ENCODE measurements at places on chromosomes 12 and 14.

DNA sequence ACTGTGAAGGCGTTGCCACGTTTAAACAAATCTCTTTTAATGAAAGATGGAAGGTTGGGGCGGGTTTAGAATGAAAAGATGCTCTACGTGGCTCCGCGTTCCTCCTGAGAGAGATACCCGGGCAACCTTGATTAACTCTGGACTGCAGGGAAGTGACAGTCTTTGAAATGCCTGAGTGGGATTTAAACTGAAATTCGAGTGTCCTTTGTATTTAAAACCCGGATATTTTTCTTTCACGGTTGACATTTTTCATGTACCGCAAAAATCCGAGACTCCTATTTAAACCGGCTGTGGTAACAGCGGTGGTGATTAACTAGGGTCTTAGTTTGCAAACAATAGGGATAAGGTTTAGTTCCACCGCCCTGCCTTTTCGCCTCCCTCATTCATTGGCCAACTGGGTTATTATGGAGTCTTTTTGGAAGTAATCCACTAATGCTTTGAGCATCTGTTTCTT, 707 bp downstream of the G2E3 start:
- DNase-seq: peak; percentile 53

DNA sequence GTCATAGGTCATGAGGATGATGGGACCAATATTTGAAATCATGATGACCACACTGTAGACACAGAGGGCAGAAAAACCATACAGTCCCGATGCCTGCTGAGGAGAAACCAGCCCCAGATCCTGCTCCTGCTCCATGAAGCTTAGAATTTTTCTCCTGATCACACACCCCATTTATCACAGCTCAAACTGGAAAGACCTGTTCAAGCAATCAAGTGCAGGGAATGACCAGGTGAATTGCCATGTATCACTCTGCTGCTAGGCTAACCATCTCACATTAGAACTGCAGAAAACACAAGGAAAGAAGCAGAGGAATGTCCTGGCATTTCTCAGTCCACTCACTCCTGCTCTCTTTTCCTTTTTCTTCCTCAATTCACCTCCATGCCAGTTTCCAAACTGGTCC, 18.1 kb downstream of the MANSC1 start:
- no peak for DNase-seq

DNA sequence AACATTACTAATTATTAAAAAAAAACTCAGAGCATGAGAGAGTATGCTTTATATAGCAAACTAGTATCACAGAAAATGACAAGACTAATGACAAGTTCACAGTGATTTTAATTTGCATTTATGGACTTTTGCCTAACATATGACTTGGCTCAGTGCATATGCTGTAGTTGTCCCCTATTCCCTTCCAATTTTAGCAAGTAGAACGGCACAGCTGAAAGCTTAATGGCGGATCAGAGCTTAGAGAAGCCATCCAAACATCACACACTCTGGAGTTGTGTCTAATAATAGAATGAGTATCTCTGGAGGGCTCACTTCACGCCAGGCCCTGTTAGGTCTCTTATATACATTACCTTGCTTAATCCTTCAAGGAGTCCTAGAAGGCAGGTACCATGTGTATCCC, 13.3 kb downstream of the CNIH1 start:
- DNase-seq: peak; percentile 38

- no peak for DNase-seq
Observed at GRCh38 chr12:44357494-44357893, 518.6 kb downstream of the NELL2 start.

GRCh38 chr14:54509546-54510501, at the start of gene CGRRF1:
CGRRF1 (plus strand) TSS chr14:54509906; CDS start chr14:54509960, 54 bp downstream.
- peak; percentile 99 for DNase-seq

DNA sequence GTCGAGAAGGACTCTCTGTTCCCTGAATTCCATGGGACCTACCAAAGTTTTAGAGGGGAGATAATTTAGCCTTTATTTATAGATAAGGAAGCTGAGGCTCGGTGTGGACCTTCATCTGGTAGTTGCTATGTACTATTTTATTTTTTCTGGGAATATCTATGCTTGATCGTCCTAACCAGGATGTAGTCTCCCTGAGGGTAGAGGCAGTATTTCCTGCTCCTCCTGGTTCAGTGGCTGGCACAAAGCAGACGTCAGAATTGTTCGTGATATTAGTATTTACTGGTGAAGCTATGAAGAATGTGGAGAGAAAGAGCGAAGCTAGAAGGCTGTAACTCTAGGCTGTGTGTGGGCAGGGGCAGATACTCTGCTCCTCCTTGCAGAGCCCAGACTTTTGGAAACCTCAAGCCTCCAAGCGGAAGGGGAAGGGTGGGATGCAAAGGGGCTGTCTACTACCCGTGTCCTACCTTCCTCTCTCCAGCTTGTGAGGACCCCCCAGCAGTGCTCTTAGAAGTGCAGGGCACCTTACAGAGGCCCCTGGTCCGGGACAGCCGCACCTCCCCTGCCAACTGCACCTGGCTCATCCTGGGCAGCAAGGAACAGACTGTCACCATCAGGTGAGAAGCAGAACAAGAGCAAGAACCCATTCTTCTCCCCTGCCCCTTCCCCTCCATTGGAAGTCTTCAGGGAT, 1.4 kb downstream of the LRP10 start:
- DNase-seq: no peak

GRCh38 chr14:90999299-90999698, 61.1 kb downstream of the RPS6KA5 start:
- DNase-seq: no peak

DNA sequence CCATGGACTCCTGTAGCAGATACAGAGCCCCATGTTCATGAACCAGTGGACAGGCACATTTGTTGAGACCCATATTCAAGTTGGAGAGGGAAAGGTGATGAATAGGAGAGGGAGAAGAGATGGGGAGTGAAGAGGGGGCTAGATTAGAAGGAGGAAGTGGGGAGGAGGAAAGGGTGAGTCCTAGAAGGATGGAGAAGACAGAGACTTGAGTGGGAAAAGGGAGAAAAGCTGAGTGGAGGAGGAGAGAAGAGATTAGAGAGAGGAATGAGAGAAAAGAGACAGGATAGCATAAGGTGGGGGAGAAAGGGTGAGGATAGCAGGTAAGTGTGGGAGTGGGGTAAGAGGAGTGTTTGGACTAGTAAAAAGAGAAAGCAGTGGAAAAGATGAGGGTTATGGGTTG, 4.9 kb upstream of the ASIC1 start:
- DNase-seq: no peak

GRCh38 chr14:24292118-24292807, 7.3 kb downstream of the DHRS1 start:
- DNase-seq: no peak

- peak; percentile 78 for DNase-seq
Observed at GRCh38 chr12:12837025-12837812, 24.1 kb downstream of the DDX47 start.

GRCh38 chr14:22836301-22837113, at the start of gene MMP14:
MMP14 (plus strand) TSS chr14:22836585; CDS start chr14:22836818, 233 bp downstream.
- DNase-seq: peak; percentile 93

GRCh38 chr14:35366056-35366451, 38.5 kb downstream of the NFKBIA start:
- peak; percentile 80 for DNase-seq

- DNase-seq: peak; percentile 82
Observed at GRCh38 chr14:23327947-23328744, 6.9 kb downstream of the PABPN1 start.

DNA sequence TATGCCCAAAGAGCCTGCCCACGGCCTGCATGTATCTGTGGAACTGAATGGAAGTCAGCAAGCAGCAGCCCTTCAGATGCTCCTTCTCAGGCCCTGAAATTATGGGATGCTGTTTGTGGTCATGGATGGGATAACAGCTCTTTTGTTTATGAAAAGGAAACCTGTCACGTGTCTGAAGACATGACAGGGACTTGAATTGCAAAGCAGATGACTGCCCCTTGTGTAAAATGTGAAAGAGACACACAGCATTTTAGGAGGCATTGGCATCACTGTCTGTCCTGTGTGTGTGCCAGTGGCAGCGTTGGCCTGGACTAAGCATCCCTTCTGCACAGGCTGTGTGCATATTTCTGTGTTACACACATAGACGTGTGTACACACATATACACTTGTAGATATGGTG, 192.1 kb downstream of the VRK1 start:
- no peak for DNase-seq

DNA sequence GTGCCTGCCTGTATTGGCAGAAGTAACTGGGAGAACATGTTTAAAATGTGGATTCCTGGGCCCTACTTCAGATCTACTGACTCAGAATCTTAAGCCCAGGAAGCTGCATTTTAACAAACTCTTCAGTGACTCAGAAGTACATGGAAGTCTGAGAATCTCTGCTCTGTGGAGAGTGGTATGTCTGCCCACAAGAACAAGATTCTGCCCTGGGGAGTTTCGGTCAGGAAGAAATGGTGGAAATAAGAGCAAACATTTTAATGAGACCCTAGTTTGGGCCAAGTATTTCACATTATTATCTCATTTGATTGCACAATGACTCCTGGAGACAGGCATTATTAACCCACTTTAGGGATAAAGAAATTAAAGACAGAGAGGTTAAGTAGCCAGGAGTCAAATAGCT, 8.2 kb downstream of the ALDH1L2 start:
- DNase-seq: no peak

DNA sequence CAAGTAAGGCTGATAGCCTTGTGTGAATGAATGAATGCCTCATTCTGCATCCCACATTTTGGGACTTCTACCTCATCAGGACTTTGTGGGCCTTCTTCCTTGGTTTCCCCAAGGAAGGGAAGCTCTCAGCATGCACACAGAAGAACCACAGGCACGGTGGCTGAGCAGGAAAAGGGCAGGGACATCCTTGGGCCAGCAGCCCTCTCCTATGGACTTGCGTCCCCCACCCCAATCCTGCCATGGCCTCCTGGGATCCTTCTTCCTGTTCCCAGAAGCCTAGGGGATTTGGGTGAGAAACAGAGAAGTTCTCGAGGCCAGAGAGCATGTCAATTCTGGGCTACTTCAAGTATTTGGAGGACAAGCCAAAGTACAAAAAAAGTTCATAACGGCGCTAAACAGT, 69.7 kb downstream of the LGMN start:
- no peak for DNase-seq

- DNase-seq: no peak
Observed at GRCh38 chr12:28035500-28035899, 63.0 kb upstream of the PTHLH start.

DNA sequence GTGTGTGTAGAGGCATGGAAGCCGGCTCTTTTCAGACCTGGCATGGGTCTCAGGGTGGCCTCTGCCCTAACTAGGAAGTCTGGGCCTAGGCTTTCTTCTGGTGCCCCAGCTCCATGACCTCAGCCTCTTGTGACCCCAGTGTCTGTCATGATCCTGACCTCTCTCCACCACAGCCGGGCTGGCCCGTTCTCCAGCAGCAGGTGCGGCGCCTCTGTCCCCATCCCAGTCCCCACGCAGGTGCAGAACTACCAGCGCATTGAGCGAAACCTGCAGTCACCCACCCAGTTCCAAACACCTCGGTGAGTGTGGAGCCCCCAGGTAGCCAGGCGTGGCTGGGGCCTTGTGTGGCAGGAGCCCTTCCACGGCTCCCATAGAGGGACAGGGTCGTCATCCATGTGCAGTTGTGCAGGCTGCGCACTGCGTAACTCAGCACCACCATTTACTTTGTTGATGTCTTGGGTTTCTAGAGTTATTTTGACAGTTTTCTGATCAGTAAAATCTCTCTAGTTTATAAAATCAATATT, 14.8 kb upstream of the PUS1 start:
- DNase-seq: no peak

- DNase-seq: peak; percentile 20
Observed at GRCh38 chr12:76790564-76791552, 26.9 kb downstream of the ZDHHC17 start.

DNA sequence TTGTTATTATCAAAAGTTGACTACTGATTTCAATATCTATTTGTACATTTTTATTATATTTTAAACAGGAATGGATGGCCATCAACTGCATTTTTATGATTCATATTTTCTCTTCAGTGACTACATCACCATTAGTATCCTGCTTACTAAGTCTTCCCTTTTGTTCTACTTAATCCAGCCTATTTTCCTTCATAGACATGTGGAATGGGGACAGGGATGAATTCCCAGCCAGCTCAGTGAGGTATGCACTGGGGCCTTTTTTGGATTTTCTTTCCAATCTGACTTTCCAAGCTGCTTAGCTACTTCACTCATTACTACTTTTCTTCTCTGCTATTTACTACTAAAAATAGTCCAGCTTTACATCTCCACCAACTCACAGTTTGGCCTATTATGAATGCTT, 38.4 kb downstream of the AKAP6 start:
- DNase-seq: no peak

DNA sequence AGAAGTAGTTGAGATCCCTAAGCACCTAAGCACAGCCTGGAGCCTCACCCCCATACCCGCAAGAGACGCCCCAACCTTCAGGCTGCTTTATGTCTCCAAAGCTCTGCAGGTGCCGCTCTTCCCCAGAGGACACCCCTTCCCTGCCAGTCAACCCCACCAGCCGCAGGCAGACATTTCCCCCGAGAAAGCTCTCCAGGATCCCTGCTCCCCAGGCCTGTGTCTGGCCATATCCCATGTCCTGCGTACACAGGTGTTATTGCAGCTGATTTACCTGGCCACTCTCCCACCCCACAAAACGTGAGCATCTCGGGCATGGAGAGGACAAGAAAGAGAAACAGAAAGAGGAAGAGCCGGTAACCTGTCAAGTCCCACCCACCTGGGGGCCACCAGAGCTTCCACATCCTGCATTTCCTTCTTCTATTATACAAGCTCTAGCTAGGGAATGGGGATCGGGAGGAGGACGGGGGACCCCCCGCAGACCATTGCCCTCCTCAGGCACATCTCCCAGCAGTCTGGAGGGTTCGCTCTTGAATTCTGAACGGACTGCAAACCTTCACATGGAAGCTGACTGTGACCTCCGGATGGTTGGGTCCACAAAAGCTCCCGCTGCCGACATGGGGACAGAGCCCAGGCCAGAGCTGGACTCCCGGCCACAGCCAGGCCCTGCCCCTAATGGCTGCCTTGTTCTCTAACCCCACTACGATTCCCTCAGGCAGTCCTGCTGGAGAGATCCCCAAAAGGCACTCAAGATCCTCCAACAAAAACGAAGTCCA, 17.6 kb downstream of the CCDC88C start:
- no peak for DNase-seq

DNA sequence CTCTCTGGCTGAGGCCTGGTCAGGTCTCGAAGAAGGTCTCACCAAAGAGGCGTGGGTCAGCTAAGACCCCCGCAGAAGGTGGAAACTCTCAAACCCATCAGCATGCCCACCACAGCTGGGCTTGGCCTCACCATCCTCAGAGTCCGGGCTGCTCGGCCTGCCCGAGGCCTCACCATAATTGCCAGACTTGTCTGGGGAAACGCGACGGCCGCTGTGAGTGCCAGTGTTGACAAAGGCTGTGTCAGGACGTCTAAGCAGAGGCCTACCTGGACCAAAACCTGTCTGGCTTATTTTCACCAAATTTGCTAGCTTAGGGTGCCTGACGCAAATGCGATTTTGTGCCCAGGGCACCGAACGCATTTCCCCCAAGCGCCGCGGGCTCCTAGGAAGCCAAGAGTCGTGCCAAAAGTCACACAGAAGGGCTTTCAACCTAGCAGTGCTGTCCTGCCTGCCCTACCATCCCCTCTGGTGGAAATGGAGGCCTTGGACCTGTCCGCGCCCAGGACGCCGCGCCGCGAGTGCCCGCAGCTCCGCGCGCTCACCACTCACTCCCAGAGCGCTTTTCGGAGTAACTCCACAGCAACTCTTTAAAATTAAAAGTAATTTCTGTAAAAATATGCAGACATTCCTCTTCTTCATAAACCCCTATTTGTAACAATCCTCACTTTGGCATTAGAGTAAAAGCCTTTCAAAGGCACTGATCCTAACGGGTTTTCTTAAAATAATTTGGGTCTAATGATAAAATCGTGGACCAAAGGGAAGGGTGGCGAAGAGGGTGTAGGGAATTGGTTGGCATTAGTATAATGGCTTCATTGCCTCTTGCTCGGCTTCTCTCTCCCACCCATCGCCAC, 1.2 kb upstream of the ALX1 start:
- no peak for DNase-seq

Measured in myocyte (in vitro differentiated cells).